ENCODE measurements at places on chromosomes 6 and 20. TPM values are rescaled to one million over a fixed set of nuclear protein-coding genes. Genes with fewer than 3 reads are reported as not detected.

DNA sequence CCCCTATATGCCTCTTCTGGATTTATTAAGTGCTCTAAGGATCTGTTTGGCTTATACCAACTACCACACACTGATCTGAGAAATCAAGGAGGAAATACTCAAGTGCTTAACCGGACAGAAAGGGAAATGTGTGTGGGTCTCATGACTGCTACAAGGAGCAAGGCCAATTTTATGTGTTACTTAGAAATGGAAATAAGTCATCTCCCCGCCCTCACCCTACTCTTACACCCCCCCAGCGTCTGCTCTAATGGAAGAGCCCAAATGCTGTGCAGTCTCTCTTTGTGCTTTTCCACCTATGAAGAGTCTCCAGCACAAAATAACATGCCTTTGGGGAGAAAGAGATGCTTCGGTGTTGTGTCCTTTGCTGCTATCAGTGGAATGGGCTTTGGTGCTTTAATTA, 428.8 kb upstream of the ARID1B start:
- no peak for DNase-seq

DNA sequence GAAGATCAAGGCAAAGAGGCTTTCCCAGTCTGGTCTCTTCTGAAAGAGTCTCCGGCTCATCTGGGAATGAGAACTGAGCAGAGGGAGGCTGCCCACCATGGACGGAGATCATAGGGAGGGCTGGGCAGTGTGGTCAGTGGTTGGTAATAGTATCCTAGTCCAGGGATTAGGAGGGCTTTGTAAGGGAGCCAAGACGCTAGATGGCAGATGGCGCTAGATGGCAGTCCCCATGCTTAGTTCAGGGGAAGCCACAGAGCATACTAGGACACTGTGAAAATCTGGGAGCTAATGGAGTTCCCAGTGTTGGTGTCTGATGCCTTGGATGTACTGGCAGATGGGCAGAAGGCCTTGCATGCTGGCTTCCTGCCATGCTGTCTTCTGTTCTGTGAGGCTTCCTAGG, 21.7 kb upstream of the DAAM2 start:
- peak; percentile 92 for DNase-seq

DNA sequence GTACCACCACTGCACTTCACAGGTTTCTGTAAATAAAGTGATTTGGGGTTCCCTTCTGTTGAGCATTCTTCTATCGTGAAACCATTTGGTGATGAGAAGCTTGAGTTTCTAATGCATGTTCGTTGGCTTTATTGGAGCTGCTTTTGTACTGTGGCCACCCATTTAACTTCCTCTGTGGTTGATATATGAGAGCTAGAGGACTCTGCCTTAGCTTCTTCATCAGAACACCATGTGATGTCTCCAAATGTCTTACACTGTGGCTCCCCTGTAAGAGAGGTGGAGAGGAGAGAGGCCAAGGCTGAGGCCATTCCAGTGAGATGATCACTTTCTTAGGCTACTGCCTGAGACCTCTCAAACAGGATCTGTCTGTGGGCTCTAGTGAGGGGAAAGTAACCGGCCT, 114.5 kb downstream of the SLC16A10 start:
- DNase-seq = peak; percentile 35

The ADGRG6 gene
- 1.4 TPM for total RNA-seq

The FRK gene
- 10.1 TPM for total RNA-seq

The HLA-DQA2 gene
- not detected for total RNA-seq

The PRPH2 gene
- total RNA-seq = 1.4 TPM

The IRAK1BP1 gene
- total RNA-seq = 2.9 TPM

DNA sequence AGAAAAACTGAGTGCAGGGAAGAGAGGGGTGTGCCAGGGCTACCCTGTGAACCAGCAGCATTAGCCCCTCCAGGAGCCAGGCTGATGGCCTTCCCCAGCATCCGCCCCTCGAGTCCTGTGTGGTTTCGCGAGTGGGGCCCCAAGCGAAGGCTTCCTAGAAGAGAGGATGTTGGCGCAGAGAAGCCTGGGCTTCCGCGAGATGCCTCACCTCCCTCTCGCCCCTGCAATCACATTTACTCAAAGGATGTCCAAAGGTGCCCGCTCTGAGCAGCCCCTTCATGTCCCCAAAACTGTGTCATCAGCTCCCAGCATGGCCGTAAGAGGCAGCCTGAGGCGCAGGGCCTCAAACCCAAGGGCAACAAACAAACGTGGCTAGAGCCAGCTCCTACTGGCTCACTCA, 111.7 kb downstream of the PREX1 start:
- no peak for DNase-seq

- DNase-seq = no peak
Measured at GRCh38 chr6:5126214-5126613, 41.1 kb downstream of the PPP1R3G start.

GRCh38 chr20:51306081-51306480, 236.4 kb downstream of the NFATC2 start:
- no peak for DNase-seq

GRCh38 chr20:56582542-56582941, 46.6 kb upstream of the TFAP2C start:
- no peak for DNase-seq

The CDH22 gene
- total RNA-seq = not detected

The VIP gene
- total RNA-seq = not detected

The GSTA1 gene
- total RNA-seq = not detected

- DNase-seq = no peak
Measured at GRCh38 chr20:51169813-51170212, 146.9 kb upstream of the KCNG1 start.

The PRR18 gene
- not detected for total RNA-seq

- DNase-seq = peak; percentile 62
Measured at GRCh38 chr6:21360336-21360735, 233.2 kb upstream of the SOX4 start.

- no peak for DNase-seq
Measured at GRCh38 chr20:52443874-52444273, 252.3 kb upstream of the ZFP64 start.

GRCh38 chr20:63702036-63702665, 5.6 kb downstream of the ARFRP1 start:
- no peak for DNase-seq
